ENCODE measurements at places on chromosomes 13 and 19.

- DNase-seq: no peak
These were observed 10.8 kb downstream of the LDLR start for GRCh38 chr19:11100049-11100448.

- DNase-seq: no peak
These were observed 44.4 kb upstream of the TDRD3 start for GRCh38 chr13:60352644-60353043.

GRCh38 chr19:19418555-19419260, 13.2 kb downstream of the GATAD2A start:
- DNase-seq: peak; percentile 16

DNA sequence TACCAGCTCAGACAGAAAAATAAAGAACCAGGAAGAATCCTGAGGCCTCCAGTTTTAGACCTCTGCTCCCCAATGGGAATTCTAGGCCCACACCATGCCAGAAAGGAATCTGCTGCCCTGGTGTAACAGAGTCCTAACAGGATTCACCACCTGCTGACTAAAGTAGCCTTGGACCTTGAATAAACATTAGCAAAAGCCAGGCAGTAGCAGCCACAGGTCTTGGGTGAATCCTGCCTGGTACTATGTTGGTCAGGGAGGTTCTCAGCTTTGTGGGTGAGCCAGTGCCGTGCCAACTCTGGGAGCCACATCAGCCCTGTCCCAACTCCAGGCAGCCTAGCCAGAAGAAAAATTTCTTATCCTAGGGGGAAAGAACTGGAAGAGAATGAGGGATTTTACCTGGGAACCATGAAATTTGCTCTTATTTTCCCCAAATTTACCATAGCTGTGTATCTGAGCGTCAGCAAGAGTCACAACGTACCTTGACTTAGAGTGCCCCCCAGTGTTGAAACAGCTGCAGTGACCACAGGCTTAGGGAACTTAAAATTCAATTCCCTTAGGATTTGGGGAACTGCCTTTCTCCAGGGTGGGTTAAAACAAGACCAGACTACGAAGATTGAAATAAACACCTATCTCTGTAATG, 1895.6 kb upstream of the PRR20A start:
- no peak for DNase-seq

- DNase-seq: no peak
These were observed 16.7 kb upstream of the SPART start for GRCh38 chr13:36362914-36363313.

- peak; percentile 89 for DNase-seq
These were observed 3.3 kb downstream of the LYL1 start for GRCh38 chr19:13099073-13099999.

GRCh38 chr19:32238076-32238475, 107.3 kb upstream of the ZNF507 start:
- no peak for DNase-seq

DNA sequence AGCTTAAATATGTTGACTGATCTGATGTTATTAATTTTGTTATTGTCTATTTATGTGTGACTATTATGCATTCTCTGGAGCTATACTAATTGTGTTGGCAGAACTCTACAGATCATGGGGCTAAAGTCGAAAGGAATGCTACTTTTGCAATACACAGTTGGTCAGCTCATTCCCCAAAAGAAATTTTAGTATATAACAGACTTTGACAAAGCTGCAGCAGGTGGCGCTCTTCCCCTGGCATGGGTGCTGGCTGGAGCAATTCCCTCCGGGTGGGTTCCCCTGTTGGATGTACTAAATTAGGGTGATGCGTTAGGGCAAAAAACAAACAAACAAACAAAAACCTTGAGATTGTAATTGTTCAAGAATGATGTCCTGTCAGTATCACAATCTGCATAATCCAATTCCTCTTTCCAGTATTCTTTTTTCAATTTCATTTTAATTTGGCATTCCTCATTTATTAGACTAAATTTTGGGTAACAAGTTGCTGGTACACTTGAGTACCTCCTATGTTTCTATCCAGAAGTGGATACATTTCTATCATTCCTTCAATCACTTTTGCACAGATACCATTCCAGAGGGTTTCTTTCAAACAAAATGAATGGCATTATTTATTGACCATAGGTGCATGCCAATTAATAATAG, 322.8 kb upstream of the EDNRB start:
- DNase-seq: peak; percentile 41

- no peak for DNase-seq
These were observed 1374.8 kb downstream of the PCDH9 start for GRCh38 chr13:65855242-65855805.

DNA sequence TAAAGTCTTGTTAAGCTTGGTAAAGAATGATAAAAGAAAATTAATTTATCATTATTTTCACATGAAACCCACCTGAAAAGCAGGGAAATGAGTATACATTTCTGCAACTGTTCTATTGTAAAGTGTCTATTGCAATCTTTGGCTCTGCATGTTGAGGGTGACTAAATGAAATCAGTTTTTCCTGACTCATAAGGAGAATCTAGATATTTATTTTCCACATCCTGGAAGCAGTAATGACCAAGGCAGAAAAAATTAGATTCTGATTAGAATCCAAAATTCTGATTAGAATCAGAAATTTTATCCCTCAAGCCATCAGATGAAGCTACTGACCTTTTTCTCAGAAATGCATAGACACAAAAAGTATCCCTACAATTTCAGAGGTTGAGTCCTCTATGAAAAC, 178.4 kb downstream of the MYO16 start:
- DNase-seq: no peak

- no peak for DNase-seq
These were observed 184.0 kb upstream of the RFC3 start for GRCh38 chr13:33633701-33634545.

DNA sequence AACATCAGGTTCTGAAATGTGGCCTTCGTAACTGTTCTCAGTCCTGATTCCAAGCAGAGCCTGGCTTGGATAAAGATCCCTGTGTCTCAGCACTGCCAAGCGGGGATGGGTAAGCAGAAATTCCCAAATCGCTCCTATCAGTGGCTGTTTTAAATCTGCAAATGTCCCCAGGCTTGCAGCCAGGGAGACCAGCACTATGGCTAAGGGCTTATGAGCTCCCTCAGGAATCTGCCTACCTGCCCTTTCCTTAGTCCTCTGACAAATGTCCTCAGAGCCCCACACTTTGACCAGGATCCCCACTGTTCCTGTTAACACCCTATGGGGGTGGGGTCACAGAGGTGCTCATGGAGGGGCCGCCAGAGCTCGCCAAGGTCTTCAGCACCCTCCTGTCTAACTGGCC, 1062.8 kb downstream of the UQCRFS1 start:
- no peak for DNase-seq

DNA sequence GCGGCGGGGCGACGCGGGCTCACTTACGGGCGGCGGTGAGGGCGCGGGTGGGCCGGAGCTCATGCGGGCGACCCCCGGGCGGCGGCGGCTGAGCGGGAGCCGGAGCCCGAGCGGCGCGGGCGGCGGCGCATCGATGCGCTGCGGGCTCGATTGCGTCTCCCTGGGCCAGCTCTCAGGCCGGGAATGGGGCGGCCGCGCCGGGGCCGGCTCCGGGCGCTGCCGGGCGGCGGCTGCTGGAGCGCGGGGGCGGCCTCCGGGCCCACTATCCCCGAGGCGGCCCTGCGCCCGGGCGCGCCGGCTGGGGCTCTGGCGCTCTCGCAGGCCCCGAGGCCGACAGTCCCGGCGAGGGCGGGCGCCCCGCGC, 1.4 kb upstream of the TSHZ3 start:
- peak; percentile 55 for DNase-seq

GRCh38 chr13:36746051-36746450, 72.2 kb downstream of the SERTM1 start:
- DNase-seq: no peak

DNA sequence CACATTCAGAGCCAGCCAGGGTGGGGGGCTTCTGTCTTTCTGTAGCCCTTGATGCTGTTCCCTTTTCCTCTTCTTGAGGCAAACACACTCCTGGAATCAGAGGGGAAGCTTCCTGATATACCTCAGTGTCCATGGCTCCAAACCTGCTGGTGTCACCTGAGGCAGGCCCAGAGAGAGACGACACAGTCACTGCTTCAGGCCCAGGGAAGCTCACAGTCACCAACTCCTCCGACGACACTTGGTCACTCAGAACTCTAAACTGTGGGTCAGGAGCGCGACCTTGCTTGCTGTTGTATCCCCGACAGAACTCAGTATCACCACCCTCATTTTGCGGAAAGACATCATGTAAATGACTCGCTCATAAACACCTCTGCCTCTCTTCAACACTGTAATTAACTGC, 1.1 kb downstream of the ATP13A1 start:
- DNase-seq: no peak

DNA sequence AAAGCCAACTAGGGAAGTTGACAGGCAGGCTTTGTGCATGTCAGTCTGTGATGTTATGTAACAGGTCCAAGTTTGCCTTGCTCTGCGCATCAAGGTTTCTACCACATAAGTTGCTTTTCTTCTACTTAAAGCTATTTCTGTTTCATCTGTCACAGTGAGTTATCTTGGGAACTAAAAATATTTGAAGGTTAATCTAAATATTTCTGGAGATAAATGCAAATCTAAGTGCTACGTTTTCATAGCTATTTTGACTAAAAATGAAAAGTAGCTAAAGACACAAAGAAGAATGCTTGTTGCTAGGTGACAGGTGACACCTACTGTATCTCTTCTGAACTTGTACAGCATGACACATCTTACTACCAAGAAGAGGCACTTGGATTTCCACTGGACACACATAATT, 135.6 kb downstream of the KLF12 start:
- DNase-seq: no peak

- no peak for DNase-seq
These were observed 84.0 kb downstream of the ANKRD10 start for GRCh38 chr13:110830800-110831371.

DNA sequence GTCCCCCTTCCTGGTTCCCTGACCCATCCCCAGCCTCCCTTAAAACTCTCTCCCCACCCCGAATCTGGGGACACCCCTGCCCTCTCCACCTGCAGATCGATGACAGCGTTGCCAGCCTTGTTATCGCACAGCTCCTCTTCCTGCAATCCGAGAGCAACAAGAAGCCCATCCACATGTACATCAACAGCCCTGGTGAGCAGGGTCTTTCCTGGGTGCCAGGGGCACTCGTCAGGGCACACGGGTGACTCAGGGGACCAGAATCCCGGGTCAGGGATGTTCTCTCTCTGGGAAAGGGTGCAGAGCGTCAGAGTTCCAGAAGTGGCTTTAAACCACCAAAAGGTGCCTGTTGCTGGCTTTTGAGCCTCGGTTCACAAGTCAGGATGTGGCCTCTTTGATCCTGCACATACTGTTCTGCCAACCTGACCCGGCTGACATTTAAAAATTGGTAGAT, 1.0 kb downstream of the CLPP start:
- DNase-seq: peak; percentile 47

- DNase-seq: peak; percentile 40
These were observed 81.0 kb upstream of the UBAC2 start for GRCh38 chr13:99119656-99120055.

DNA sequence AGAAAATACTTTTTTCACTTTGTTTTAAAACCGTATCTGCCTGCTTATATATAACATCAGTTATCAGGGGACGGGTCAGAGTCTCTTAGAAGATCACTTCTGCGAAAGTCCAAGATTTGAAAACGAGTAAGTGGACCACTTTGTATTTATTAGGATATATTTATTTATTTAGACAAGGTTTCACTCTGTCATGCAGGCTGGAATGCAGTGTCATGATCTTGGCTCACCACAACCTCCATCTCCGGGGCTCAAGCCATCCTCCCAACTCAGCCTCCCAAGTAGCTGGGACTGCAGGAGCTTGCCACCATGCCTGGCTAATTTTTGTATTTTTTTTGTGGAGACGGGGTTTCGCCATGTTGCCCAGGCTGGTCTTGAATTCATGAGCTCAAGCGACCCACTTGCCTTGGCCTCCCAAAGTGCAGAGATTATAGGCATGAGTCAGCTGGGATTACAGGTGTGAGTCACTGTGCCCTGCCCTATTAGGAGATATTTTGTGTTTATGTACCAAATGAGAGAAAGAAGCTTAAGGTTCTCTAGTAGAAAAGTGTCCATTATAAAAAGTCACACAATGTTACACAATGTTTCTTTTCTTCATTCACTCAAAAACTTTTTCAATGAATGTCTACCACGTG, 39.5 kb downstream of the RASL11A start:
- no peak for DNase-seq

DNA sequence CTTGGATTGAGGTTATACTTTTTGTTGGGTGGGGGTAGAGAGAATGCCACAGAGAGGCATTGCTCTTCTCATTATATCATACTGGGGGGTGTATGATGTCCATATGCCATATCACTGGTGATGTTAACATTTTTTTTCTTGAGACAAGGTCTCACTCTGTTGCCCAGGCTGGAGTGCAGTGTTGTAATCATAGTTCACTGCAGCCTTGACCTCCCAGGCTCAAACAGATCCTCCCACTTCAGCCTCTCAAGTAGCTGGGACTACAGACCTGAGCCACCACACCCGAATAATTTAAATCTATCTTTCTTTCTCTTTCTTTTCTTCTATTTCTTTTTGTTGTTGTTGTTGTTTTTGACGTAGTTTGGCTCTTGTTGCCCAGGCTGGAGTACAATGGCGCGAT, 4.9 kb upstream of the SNRNP70 start:
- no peak for DNase-seq

DNA sequence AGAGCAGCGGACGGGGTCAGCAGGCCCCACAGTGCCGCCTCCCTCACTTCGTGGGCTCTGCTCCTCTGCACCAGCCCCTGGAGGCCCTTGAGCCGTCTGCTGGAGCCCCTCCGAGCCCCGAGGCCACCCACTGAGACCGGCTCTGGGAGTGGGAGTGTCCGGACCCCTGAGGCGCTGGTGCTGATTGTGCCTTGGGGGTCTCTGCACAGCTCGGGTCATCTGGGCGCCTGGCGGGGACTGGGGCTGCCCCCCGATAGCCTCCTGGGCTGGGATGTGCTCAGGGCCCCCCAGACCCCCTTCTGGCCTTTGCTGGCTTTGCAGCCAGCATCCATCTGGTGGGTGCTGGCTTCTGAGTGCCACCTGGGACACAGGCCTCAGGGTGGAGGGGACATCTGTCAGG, 15.4 kb downstream of the CBARP start:
- DNase-seq: no peak

DNA sequence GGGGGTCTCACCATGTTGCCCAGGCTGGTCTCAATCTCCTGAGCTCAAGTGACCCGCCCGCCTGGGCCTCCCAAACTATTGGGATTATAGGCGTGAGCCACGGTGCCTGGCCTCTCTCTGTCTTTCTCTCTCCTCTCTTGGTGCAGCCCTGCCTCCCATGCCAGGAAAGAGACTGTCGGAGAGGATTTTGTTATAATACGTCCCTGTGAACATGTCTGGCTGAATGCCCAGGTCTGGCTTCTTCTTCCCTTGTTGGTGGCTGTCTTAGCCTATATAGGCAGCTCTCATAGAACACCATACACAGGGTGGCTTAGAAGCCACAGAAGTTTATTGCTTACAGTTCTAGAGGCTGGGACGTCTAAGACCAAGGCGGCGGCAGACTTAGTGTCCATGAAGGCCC, 46.4 kb downstream of the PEX11G start:
- DNase-seq: no peak

- no peak for DNase-seq
These were observed 6.3 kb upstream of the RDH13 start for GRCh38 chr19:55068950-55069864.

DNA sequence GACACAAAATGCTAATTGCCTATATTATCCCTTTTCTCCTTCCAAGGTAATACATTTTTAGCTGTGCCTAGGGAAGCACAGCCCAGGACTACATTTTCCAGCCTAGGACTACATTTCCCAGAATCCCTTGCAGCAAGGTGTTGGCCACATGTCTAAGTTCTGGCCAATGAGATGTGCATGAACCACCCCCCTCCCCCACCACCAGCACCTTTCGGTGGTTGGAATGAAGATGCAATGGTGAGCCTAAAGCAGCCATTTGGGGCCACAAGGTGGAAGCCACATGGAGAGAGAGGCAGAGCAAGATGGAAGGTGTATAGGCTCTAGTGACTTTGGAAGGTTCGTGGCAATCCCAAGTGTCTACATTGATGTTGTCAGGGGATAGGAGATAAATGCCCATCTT, 16.2 kb downstream of the UNC13A start:
- no peak for DNase-seq
